ENCODE measurements at places on chromosomes 1 and 21.

- no peak for DNase-seq
These were observed 87.6 kb upstream of the WLS start for GRCh38 chr1:68319907-68320306.

DNA sequence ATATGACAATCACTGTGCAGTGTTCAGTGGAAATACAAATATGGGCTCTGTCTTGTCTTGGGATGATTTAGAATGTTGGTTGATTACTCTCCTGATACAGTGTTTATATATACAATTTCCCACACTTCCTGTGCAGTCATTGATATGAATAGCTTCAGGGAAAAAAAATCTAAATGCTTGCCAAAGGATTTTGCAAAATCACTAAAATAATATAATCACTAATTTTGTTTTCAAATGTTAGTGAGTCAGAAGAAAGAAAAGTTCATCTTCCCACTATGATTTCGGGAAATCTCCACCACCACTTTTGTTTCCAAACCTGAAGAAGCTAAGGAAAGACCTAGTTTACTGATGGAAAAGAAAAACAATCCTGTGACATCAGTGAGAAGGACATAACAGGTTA lies 32.1 kb upstream of the CHRM3 start:
- DNase-seq = no peak

- no peak for DNase-seq
These were observed 17.9 kb upstream of the FMOD start for GRCh38 chr1:203368624-203369451.

DNA sequence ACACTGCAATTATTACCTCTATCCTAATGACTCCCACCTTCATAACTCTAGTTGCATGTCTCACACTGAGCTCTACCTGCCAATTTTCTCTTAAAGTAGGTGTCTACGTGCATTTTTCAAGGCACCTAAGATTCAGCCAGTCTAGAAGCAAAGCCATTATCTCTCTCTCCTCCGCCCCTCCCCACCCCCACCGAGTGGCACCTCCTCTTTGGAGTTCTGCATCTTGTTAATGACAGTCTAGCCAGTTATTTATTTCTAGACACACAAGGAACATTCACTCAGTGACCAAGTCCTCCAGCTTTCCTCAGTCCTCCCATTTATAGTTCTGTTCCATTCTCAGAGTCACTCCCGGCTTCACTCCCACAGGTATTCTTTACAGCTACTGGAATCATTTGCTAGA lies 47.6 kb downstream of the ASTN1 start:
- no peak for DNase-seq

GRCh38 chr21:25350056-25350455 lies 257.2 kb downstream of the MRPL39 start:
- no peak for DNase-seq

DNA sequence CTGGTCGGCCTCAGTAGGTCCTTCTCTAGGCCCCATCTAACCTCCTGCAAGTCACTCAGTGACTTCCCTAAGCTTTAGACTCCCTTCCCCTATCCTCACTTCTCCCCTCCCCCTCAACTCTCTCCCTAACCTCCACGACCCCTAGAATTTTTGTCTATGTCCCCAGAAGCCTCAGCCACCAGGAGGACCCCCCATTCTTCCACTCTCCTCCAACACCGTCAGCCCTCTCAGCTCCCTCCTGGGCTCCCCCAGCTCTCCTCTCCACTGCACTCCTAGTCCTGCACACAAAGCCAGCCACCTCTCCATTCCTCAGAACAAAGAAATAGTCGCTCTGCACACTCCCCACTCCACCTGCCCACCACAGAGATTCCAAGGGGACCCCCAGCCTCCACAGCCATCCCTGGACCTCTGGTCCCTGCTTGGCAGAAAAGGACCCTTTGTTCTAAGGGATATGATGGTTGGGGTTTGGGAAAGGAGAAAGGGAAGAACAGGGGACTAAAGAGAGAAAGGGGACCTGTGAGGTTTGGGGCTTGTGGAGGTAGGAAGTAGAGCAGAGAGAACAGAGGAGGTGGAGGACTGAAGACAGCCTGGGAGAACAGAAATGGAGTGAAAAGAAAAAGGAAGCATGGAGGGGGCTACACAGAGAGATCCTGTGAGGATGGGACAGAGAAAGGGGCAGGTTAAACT lies 2.8 kb downstream of the ARHGEF2 start:
- DNase-seq = no peak

Measured in Panc1 (cell line).